ENCODE measurements at places on chromosomes 13 and 19. TPM values are rescaled to one million over a fixed set of nuclear protein-coding genes. Genes with fewer than 3 reads are reported as not detected.

The UHRF1 gene
- 70.8 TPM for total RNA-seq

The FUT3 gene
- total RNA-seq, result not detected

The ADAMTSL5 gene
- not detected for total RNA-seq

The GPR12 gene
- total RNA-seq, result not detected

The YJEFN3 gene
- total RNA-seq, result 2.4 TPM

The PTGIR gene
- total RNA-seq, result 1.1 TPM

The ZNF492 gene
- total RNA-seq, result not detected

The C1QTNF9B gene
- not detected for total RNA-seq

The EHD2 gene
- total RNA-seq, result 220 TPM

The ZFP14 gene
- 3.1 TPM for total RNA-seq

The UBE2L5 gene
- total RNA-seq, result not detected

The SIGLEC12 gene
- total RNA-seq, result not detected

The SOX1 gene
- not detected for total RNA-seq

The ZNF575 gene
- 3.0 TPM for total RNA-seq

The MISP gene
- total RNA-seq, result not detected

The SLC8A2 gene
- total RNA-seq, result not detected

The IL17D gene
- total RNA-seq, result 6.1 TPM

The SYT3 gene
- total RNA-seq, result 0.53 TPM

The PGLYRP1 gene
- not detected for total RNA-seq

The BEST2 gene
- total RNA-seq, result not detected

The CEACAM19 gene
- 13.0 TPM for total RNA-seq

The PSPN gene
- total RNA-seq, result 1.2 TPM

The CERS1 gene
- total RNA-seq, result 4.0 TPM

The DOCK9 gene
- 334 TPM for total RNA-seq

The CYP2A6 gene
- total RNA-seq, result not detected

The SYNGR4 gene
- not detected for total RNA-seq

The KLHL1 gene
- total RNA-seq, result not detected

The ZNF888 gene
- 2.9 TPM for total RNA-seq

The TTYH1 gene
- total RNA-seq, result not detected

The ZNF730 gene
- total RNA-seq, result 3.0 TPM

The NLRP4 gene
- not detected for total RNA-seq

The CYP4F12 gene
- total RNA-seq, result not detected

The SMAD9 gene
- 4.5 TPM for total RNA-seq

The LSR gene
- total RNA-seq, result 1.0 TPM

The C13orf46 gene
- 1.7 TPM for total RNA-seq

The PROZ gene
- not detected for total RNA-seq
